Mesothelial cell of epicardium (in vitro differentiated cells): ENCODE measurements at places on chromosomes 3 and 15. TPM values are rescaled to one million over a fixed set of nuclear protein-coding genes. Genes with fewer than 3 reads are reported as not detected.

The CHRFAM7A gene
- 0.33 to 1.5 TPM (median 0.99 TPM) in 3 replicates for total RNA-seq

The C3orf70 gene
- total RNA-seq, result 2.8 to 3.2 TPM (median 3.0 TPM) in 3 replicates

The TMEM207 gene
- not detected in 3 replicates for total RNA-seq

- no peaks in the 10 kb centered on the region for H3K36me3 ChIP-seq
- no peak for DNase-seq
- peaks cover 31% of the 10 kb centered on the region for H3K4me1 ChIP-seq
- H3K27me3 ChIP-seq, result no peaks in the 10 kb centered on the region
- H3K4me3 ChIP-seq, result no peak overlapping the region
- peak overlapping the region; percentile 23 for H3K27ac ChIP-seq
Observed at GRCh38 chr3:118948146-118948545, 86.5 kb downstream of the IGSF11 start.

GRCh38 chr15:66356077-66356358 lies 467 bp downstream of the TIPIN start:
- H3K27ac ChIP-seq, result peak overlapping the region; percentile 93
- DNase-seq, result no peak
- H3K4me3 ChIP-seq, result peak overlapping the region; percentile 90

- H3K4me1 ChIP-seq, result peaks cover 48% of the 10 kb centered on the region
- no peak overlapping the region for H3K4me3 ChIP-seq
- no peak for DNase-seq
- no peaks in the 10 kb centered on the region for H3K27me3 ChIP-seq
- peaks cover 11% of the 10 kb centered on the region for H3K36me3 ChIP-seq
- peak overlapping the region; percentile 1 for H3K27ac ChIP-seq
Observed at GRCh38 chr15:99614749-99615288, 49.0 kb downstream of the MEF2A start.

DNA sequence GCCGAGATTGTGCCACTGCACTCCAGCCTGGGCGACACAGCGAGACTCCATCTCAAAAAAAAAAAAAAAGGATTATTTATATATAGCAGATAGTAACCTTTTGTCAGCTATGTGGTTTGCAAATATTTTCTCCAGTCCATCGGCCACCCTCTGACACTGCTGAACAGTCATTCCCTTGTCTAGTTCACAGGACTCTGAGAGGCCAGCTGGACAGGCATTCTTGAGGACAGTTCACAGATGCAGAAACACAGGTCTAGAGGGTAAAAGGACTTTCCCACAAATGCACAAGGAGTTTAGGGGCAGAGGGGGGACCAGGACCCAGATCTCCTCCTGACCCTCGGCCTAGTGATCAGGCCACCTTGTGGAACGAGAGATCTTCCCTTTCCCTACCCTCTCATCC lies 7.5 kb upstream of the TMEM40 start:
- DNase-seq, result no peak
- H3K4me1 ChIP-seq, result peaks cover 5% of the 10 kb centered on the region
- no peak overlapping the region for H3K4me3 ChIP-seq

DNA sequence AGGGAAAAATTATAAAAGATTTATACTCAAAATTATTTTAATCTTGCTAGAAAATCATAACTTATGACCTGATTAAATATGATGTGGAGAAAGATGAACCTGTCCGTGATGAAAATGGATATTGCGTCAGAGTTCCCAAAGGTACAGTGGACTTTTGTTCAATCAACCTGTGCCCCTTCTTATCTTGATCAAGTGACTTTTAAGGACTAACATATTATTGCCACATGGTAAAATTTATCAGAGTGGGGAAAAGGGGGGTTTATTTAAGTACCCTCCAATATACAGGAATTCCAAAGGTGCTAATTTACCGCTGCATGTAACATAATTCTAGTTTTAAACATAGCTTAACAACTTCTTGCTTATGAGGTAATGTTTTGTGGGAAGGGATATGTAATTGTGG lies 39.6 kb downstream of the HDC start:
- H3K27ac ChIP-seq, result no peak overlapping the region
- no peaks in the 10 kb centered on the region for H3K4me1 ChIP-seq
- H3K4me3 ChIP-seq, result no peak overlapping the region
- no peak for DNase-seq
- H3K27me3 ChIP-seq, result no peaks in the 10 kb centered on the region

GRCh38 chr15:71511796-71512681 lies 298.3 kb upstream of the NR2E3 start:
- H3K4me1 ChIP-seq, result peaks cover 66% of the 10 kb centered on the region
- peak overlapping the region; percentile 74 for H3K27ac ChIP-seq
- no peaks in the 10 kb centered on the region for H3K36me3 ChIP-seq
- no peaks in the 10 kb centered on the region for H3K27me3 ChIP-seq
- DNase-seq, result no peak

DNA sequence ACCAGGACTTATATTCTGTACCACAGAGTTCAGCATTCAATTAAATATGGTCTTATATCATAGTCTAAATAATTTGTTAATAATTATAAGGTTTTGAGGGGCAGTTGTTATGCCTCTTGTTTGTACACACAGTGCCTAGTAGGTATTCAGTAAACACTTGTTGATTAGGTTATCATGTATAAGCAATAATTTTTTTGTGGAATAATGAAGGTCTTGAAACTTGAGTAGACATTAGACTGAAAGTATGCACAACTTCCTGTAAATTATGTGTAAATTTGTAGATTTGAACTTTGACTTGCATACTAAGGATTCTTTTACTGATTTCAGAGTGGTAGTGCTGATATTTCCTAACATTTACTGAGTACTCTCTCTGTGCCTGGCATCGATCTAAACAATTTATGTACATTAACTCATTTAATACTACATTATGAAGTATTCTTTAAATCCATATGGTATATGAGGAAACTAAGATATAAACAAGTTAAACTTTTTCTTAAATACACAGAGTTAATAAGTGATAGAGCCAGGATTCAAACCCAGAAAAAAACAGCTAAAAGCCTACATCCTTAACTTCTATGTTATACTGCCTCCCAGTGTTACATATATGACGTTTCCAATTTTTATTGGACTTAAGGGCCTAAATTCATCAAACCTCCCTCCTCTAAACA lies 65.1 kb downstream of the GLCE start:
- H3K4me1 ChIP-seq, result no peaks in the 10 kb centered on the region
- no peak for DNase-seq
- H3K36me3 ChIP-seq, result peaks cover 36% of the 10 kb centered on the region
- H3K27me3 ChIP-seq, result no peaks in the 10 kb centered on the region

DNA sequence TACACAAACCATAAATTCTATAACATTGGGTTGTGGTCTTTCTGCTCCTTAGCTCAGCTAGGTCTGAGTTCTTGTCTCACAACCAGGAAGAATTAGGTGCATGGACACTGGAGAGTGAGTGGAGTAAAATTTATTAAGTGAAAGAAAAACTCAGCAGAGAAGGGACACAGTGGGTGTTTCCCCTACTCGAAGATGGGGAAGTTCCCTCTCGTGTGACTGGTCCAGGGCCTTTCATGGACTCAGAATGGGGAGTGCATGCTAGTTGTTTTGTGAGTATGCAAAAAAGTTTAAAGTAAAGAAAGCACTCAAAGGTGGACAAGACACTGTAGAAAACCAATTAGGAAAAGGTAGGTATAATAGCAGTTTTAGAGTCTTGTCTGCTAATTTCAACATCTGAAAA lies 215.5 kb upstream of the RORA start:
- no peak overlapping the region for H3K4me3 ChIP-seq
- H3K4me1 ChIP-seq, result no peaks in the 10 kb centered on the region
- DNase-seq, result no peak
- H3K27ac ChIP-seq, result no peak overlapping the region

DNA sequence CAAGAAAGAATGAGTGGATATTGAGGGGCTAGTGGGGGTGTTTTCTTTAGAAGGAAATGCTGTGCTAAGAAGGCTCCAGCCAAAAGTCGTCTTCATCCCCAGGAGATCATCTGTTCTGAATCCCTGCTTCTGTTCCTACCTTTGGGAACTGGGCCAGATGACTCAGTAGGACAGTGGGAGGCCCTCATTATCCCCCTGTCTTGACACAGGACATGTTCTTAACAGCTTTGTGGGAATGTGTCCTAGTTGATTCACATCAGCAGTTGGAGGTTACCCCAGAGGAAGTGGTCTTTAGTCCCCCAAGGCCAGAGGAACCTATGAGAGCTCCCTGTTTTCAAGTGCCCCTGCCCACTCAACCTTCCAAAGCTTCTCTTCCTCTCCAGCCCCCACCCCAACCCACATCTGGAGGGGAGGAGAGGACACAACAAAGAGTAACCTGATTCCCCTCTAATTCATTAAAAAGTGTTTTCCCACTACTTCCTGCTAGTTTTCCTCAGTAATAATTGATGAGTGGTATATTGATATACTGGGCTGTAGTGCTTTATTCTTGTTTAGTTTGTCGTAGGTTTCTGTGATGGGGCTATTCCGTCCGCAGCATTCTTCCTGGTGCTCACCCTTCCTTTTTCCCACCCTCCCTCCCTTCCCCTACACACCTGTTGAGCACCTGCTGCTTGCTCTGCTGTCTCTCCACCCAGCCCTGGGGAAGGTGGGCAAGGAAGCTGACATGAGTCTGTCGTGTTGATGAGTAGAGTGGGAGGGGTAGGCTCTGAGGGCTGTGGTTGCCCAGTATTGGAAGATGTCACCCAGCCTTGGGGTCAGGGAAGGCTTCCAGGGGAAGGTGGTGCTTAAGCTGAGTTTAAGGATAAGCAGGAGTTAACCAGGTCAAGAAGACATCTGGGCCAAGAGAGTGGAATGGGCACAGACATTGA lies 9.3 kb downstream of the PXYLP1 start:
- H3K27me3 ChIP-seq, result no peaks in the 10 kb centered on the region
- no peak overlapping the region for H3K27ac ChIP-seq
- no peak for DNase-seq
- no peaks in the 10 kb centered on the region for H3K36me3 ChIP-seq
- no peak overlapping the region for H3K4me3 ChIP-seq
- peaks cover 30% of the 10 kb centered on the region for H3K4me1 ChIP-seq

DNA sequence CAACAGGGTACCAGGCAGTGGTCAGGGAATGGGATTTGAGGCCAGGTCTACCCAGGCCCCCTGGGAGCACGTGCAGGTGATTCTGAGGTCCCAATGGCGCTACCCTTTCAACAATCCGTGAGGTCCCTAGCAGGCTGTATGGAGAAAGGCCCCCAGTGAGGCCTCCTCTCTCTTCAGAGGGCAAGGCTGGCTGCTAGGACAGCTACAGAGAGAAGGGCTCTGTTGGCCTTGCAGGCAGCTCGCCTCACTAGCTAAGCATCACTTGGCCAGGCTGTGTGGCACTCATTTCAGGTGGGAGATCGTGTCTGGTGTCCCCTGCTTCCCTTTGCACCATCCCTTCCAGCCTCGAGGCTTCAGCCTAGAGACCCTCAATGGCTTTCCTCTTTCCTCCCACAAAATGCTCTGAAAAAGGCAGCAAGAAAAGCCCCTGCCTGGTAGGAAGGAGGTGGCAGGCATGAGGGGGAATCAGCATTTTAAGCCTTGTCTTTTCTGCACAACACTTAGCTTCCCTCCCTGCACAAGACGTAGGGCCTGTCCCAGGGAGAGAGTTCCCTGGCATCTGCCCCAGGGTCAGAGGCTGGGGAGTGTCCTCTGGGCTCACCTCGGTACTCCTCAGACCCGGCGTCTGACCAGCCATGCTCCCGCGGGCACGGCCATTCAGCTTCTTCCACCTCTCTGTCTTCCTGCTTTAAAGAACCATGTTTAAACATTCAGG lies 111.8 kb downstream of the ASB7 start:
- peaks cover 8% of the 10 kb centered on the region for H3K4me1 ChIP-seq
- H3K36me3 ChIP-seq, result peaks cover 2% of the 10 kb centered on the region
- no peak overlapping the region for H3K4me3 ChIP-seq
- H3K27ac ChIP-seq, result no peak overlapping the region

DNA sequence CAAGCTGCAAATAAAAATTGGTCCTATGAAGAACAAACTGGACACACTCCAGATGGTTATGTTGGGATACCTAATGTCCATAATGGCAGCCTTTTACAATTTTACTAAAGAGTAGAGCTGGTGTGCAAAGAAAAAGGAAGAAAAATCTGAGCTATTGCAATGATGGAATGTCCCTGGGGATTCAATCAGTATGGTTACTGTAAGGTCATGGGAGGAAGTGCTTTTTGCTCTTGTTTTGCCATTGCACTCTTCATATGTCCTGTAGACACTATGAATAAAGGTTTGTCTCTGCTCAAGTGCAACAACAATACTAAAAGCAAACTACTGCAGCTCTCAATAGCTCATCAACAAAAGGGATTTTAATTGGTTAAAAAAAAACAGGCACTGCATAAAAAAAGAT lies 5.4 kb downstream of the PFN2 start:
- peaks cover 37% of the 10 kb centered on the region for H3K4me1 ChIP-seq
- H3K36me3 ChIP-seq, result peaks cover 17% of the 10 kb centered on the region
- DNase-seq, result no peak
- no peak overlapping the region for H3K4me3 ChIP-seq
- H3K27me3 ChIP-seq, result no peaks in the 10 kb centered on the region
- H3K27ac ChIP-seq, result peak overlapping the region; percentile 57

DNA sequence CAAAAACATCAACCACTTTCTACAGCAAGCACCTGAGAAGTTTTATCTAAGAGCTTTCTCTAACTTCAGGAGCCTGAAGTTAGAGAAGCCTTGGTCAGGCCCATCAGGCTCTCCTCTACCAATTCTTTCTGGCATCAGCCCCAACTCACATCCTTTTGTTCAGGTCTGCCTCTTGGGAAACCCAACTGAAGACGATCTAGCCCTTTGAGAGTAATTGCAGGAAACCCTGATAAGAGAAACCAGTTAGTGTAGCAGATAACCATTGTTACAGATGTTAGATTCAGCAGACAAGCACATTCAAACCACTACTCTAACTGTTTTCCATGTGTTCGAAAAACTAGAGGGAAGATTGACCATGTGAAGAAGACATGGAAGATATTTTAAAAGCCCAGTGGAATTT lies 27.0 kb upstream of the DYNC1LI1 start:
- H3K36me3 ChIP-seq, result no peaks in the 10 kb centered on the region
- H3K27ac ChIP-seq, result no peak overlapping the region
- no peak for DNase-seq

DNA sequence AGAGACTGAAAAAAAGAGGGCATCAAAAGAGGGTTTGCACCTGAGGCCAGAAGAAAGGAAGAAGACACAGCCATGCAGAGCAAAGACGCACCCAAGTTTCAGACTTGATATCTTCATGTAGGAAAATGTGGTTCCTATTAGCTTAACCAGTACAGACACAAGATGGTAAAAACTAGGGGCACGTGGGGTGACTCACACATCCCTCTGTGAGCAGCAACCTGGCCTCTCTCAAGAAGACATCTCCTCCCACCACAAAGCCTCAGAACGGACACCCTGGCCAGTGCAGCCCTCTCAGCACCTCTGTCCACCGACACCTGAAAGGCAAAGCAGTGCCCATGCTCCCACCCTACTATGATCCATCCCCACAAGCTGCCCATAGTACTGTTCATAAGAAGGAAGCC lies 33.3 kb downstream of the GLB1 start:
- no peak overlapping the region for H3K4me3 ChIP-seq
- no peak for DNase-seq
- peaks cover 6% of the 10 kb centered on the region for H3K4me1 ChIP-seq
- peaks cover 28% of the 10 kb centered on the region for H3K36me3 ChIP-seq
- H3K27ac ChIP-seq, result no peak overlapping the region

- no peak for DNase-seq
- H3K4me3 ChIP-seq, result no peak overlapping the region
- no peaks in the 10 kb centered on the region for H3K27me3 ChIP-seq
- H3K4me1 ChIP-seq, result peaks cover 31% of the 10 kb centered on the region
- no peaks in the 10 kb centered on the region for H3K36me3 ChIP-seq
- H3K27ac ChIP-seq, result no peak overlapping the region
Observed at GRCh38 chr15:60408463-60408981, 10.7 kb upstream of the ANXA2 start.

- peak overlapping the region; percentile 14 for H3K27ac ChIP-seq
- peaks cover 45% of the 10 kb centered on the region for H3K4me1 ChIP-seq
Observed at GRCh38 chr3:64104006-64104405, 80.7 kb upstream of the PSMD6 start.

- H3K4me1 ChIP-seq, result peaks cover 22% of the 10 kb centered on the region
- H3K36me3 ChIP-seq, result no peaks in the 10 kb centered on the region
- H3K27ac ChIP-seq, result peak overlapping the region; percentile 8
- no peaks in the 10 kb centered on the region for H3K27me3 ChIP-seq
Observed at GRCh38 chr3:29454161-29454611, 173.3 kb downstream of the RBMS3 start.
